Right atrium auricular region (tissue), 2 donors: ENCODE measurements at places on chromosomes 16 and 17. TPM values are rescaled to one million over a fixed set of nuclear protein-coding genes. Genes with fewer than 3 reads are reported as not detected.

- peaks cover 25% of the 10 kb centered on the region for H3K27me3 ChIP-seq
- DNase-seq = no peak
- peak overlapping the region; percentile 62 for H3K27ac ChIP-seq
- peaks cover 21% of the 10 kb centered on the region for H3K36me3 ChIP-seq
- peaks cover 48% of the 10 kb centered on the region for H3K4me1 ChIP-seq
Measured at GRCh38 chr17:76071531-76072147, 678 bp downstream of the SRP68 start.

The PTX4 gene
- total RNA-seq = 0.24 TPM

DNA sequence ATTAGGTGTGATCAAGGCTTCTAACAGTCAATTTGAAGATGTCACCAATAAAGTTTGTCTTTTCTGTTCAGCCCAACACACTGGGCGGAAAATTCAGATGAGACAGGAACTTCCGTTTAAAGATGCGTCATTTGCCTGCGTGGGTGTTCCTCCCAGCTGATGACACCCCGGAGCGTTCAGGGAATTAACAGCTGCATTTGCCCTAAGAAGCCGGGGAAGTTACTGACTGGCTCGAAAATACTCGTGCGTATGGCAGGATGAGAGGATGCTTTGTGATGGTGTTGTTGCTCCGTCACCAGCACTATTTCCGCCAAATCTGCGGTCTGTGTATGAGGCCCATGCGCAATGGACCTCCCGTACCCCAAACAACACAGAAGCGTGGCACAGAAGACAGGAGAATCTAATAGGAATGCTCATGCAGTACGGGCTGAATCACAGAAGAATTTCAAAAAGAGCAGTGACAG lies 11.9 kb upstream of the PVALEF start:
- H3K27me3 ChIP-seq = no peaks in the 10 kb centered on the region
- H3K36me3 ChIP-seq = no peaks in the 10 kb centered on the region
- H3K4me3 ChIP-seq = no peak overlapping the region
- no peaks in the 10 kb centered on the region for H3K4me1 ChIP-seq
- no peak overlapping the region for H3K27ac ChIP-seq
- DNase-seq = no peak

- H3K36me3 ChIP-seq = no peaks in the 10 kb centered on the region
- peaks cover 61% of the 10 kb centered on the region for H3K4me1 ChIP-seq
- no peak for DNase-seq
Measured at GRCh38 chr16:85379041-85380001, 233.8 kb upstream of the GSE1 start.
